NCI-H2029 (cell line): ENCODE measurements at places on chromosomes 7 and 10.

GRCh38 chr10:28991333-28992270 is 297.3 kb upstream of the LYZL1 start:
- DNase-seq, result peak; percentile 15

GRCh38 chr10:102764470-102765161 is 20.9 kb downstream of the WBP1L start:
- DNase-seq, result no peak

- no peak for DNase-seq
These were observed 199.9 kb upstream of the GRB10 start for GRCh38 chr7:50982626-50983025.

DNA sequence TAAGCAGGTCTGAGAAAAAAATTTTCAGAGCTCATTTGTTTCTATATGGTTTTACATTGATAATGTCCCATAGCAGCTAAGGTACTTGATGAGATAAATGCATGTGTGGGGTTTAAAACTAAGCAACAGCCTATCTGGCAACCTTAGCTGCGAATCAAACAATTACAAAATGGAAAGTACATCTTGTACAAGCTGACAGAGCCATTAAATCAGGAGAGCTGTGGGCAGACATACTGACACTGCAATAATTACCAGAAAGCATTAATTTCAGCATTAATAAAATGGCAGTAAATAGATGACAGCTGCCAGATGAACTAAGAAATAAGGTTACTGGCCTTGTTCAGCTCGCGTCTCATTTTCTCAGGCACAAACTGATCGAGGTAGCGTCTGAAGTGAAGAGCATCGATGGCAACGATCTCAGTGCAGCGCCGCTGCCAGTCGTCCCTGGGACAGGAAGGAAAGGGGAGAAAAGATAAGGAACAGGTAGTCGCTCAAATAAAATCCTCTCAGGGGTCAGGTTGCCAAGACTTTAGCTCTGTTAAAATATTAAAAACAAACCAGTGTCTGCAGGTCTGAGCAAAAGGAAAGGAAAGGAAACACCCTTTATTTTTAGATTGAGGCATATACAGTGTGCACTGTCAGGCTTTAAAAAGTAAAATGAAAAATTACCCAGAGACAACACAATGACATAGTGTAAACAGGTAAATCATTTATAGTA is 79.7 kb upstream of the OGDHL start:
- DNase-seq, result no peak

DNA sequence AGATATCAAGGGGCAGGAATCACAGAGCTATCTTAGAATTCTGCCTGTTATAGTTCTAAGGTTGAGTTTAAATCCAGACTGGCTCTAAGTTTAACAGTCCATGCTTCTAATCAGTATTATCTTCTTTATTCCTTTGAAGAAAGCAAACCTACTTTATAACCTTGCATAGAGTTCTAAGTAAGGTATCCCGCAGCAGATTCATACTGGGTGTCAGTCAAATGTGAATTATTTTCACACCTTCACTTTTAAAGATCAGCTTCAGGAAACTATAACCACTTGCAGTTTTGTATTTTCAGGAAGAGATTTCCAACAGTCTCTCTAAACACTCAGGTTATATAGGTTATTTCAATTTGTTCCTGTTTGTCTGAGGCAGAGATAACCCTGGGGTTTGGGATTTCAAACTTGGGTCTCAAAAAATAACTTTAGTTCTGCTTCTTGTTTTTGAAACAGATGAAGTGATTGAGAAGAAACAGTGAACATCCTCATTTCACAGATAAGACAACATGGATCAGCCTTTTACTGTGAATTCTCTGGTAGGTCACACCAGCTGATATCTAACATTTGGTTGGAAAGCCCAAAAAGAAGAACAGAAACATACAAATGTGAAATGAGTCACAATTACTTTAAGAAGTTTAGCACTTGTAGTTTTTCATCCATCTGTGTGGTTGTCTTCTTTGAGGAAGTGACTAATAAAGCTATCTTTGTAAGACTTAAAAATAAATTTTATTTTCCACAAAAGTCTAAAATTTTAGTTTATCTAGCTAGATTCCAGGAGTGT is 21.4 kb downstream of the STAMBPL1 start:
- DNase-seq, result no peak

DNA sequence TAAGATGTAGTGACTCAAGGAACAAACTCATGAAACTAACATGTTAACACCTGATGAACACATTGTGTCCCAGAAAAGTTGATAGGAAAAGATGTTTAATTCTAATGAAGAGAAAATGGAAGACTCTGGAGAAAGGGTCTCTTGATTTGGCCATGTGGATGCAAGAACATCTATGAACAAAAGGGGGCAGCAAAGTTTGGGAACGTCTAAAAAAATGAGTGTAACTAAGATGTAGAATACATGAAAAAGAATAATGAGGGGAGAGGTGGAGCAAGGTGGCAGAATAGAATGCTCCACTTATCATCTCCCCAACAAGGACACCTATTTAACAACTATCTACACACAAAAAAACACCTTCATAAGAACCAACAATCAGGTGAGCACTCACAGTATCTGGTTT is 805.1 kb downstream of the TNS3 start:
- no peak for DNase-seq

GRCh38 chr10:126481181-126481580 is 92.9 kb upstream of the ADAM12 start:
- DNase-seq, result no peak

DNA sequence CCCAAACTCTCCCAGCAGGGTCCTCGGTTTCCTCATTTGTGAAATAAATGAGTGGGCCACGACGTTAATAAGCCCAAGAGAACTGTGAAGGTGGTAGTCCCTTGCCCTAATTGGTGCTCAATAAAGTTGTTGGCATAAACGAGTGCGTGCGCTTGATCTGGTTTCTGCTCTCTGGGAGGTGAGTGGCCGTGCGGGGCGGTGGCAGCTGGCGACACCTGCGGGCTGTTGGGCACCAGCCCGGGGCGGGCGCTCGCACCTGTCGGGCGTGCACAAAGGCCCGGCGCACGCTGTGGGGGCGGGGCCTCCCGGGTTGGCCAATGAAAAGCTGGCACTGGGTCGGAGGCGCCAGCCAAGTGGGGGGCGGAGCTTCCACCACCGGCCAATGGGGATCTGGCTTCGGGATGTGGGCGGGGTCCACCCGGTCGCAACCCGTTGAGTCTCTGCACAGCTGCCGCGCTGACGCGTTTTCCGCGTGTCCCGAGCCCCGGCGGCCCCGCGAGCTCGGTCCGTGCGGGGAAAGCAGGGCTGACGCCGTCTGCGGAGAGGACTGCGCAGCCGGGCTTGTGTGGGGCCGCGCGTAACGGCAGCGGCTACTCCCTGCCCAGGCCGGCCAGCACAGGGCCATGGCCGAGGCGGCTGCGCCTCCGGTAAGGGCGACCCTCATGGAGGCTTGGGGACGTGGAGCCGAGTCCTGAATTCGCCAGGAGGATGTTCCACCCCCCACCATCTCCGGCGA is 23.0 kb downstream of the ZNF783 start:
- peak; percentile 96 for DNase-seq

DNA sequence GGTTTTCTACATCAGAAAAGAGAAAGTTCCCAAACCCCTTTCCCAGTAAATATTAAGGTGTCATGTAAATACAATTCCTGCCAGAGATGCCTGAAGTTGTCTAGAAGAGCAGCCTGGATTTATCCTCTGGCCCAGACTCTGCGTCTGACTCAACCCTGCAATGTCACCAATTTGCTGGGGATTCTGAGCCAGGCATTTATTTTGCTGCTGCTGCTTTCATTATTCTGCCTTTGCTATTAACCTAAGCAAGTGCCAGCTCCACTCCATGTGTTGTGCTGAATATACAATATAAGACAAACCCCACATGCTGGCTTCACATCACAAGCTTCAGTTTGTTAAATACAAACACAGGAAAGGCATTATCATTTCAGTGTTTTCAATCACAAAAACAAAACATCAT is 59.1 kb downstream of the ELAPOR2 start:
- no peak for DNase-seq

DNA sequence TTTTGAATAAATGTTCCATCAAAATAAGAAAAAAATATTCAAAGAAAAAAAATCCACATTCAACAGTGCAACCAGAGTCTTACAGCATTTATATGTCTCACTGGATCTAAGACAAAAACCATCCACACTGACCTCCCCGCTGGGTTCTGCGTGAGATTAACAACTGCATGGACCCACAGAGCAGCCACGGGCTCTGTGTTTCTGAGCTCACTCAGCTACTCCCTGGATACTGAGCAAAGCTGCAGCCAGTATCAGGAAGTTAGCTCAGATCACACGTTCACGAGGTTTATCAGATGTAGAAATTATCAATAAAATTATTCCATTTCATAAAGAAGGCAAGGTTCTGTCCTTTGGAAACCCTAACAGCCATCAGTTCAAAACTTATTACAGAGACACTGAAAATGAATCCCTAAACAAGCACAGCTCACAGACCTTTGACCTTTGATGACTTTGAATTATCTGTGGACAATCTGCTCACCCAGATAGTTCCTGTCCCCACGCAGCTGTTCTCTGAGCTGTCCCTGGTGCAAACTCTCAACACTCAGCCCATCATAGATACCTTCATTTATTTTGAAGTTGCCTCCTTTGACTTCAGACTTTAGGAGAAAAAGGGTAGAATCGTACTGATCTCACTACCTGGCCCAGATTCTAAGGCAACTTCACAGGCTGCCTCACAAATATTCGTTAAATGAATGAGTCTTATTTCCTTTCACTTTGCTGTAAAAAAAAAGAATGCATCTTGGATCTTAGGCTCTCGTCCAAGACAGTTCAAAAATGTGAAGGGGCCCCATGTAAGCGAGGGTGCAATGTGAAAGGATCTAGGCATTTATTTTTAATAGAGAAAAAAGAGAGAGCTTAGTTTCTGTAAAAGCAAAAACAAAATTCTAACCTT is 67.7 kb upstream of the SVIL start:
- no peak for DNase-seq

GRCh38 chr7:134686786-134687185 is 40.1 kb downstream of the BPGM start:
- DNase-seq, result no peak

DNA sequence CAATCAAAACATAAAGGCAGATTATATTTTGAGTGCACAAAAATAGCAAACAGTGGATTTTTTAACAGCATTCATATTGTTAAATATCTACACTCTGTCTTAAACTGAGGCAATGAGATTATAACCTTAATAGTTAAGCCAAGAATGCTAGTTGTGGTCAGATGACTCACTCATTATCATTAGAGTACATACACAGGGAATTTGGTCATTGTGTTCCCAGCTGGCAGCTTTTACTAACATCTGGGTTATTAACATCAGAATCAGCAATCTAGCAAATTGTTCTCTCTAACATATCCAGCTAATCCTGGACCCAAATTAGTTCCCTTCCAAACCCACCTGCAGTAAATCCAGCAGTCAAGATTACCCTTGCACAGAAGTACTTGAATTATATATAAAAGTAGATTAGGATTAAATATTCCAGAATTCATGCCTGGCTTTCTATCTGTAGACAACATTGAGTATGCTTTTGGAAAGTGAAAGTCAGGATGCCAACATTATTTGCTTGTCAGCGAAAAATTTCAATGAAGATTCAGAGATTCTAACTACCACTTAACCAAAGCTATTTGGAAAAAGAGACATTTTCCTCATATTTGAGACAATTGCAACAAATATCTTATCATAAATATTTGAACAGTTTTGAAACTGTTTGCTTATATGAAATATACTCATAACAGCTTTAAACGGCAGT is 1035.6 kb upstream of the PHF14 start:
- DNase-seq, result no peak

- peak; percentile 16 for DNase-seq
These were observed 20.3 kb upstream of the SFRP5 start for GRCh38 chr10:97791824-97792721.

DNA sequence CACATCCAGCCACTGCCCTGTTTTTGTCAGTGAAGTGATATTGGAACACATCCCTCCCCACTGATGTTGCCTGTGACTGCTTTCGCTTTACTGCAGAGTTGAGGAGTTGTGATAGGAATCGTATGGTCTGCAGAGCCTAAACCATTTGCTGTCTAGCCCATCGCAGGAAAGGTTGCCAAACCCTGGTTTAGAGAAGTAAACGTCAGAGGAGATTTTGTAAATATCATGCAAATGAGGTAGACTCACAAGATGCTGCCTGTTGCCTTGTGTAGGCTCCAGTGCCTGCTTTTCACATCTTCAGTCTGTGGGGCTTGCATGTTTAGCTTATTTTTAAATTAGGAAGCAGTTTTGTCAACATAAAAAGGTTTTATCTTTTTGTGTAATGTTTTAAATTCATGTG is 107.1 kb downstream of the TRRAP start:
- DNase-seq, result no peak

- DNase-seq, result no peak
These were observed 208.5 kb upstream of the NRP1 start for GRCh38 chr10:33542752-33543505.

DNA sequence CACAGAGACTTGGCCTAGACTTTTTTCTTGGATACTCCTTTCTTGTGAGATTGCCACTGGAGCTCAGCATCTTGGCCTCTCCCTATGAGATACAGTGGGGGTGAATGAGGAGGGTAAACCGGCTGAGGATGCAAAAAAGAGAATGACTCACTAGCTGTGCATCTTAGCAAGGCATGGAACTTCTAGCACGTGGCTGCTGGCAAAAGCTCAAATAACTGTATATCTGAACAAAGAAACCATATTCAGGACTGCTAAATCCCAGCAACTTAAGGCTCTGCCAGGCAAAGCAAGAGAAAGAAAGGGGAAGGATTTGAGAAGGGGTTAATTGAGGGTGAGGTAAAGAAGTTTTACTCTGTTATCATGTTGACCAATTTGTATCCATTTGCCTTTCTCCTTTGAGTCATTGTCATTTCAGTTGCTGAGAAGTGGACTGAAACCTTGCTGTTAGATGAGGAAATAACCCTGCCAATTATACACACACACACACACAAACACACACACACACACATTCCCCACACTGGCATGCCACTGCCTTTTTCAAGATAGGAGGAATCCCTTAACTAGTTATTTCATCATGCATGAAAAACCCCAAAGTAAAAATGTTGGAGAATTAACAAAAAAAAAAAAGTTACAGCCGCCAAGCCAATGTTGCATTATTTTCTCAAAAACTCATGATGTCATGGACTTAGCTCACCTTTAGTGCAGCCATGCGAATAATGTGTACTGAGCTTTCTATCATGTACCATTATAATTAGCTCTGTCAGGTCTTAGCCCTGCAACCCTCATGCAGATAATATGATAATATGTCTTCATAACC is 997.3 kb downstream of the LRMDA start:
- DNase-seq, result no peak

DNA sequence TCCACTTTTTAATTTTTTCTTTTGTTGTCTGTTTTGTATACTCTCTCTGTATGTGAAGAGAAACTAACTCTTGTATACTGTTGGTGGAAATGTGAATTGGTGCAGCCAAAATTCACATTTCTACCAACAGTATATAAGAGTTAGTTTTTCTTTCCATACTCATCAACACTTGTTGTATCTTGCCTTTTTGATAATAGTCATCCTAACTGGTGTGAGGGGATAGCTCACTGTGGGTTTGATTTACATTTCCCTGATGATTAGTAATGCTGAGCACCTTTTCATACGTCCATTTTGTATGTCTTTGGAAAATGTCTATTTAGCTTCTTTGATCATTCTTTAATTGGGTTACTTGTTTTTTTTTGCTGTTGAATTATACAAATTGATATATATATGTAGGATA is 375.5 kb upstream of the IGFBP3 start:
- no peak for DNase-seq
